ENCODE measurements at places on chromosomes 5 and 9.

DNA sequence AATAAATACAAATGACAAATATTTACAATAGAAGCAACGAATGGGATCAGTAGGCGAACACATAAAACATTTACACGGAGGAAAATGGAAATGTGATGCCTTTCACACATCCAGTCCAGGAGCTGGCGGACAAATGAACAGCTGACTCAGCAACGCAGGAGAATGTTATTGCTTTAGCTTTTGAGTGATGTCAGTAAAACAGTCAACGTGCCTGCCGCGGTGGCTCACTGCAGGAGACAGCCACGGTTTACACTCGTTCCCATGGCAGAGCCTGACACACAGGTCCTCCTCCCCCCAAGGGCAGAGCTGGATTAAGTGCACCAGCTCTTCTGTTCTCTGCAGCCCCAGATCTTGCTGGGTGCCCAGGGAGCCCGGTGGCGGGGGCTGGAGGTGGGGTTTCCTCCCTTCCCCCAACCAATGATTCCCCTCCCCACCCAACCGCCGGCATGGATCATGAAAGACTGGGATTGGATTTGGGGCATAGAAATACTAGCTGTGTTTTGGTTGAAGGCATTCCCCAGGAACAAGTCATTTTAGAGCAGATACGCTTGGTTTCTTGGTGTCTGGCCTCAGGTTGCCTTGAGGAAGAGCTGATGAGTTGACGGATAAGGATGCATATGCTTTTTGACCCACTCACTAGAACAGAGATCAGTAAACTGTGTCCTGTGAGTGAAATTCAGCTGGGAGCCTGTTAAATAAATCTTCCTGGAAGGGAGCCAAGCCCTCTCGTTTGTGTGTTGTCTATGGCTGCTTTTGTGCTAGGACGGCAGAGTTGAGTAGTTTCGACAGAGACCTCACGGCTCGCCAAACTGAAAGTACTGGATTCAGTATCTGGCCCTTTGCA, 12.5 kb downstream of the STC2 start:
- DNase-seq: peak; percentile 71

- DNase-seq: no peak
Measured at GRCh38 chr5:132030610-132031009, 19.2 kb upstream of the ACSL6 start.

GRCh38 chr5:151480384-151481293, 33.2 kb downstream of the SLC36A1 start:
- DNase-seq: peak; percentile 44

GRCh38 chr5:60141119-60141518, 247.6 kb upstream of the PDE4D start:
- DNase-seq: no peak

GRCh38 chr5:65840071-65840470, 86.3 kb upstream of the ERBIN start:
- no peak for DNase-seq

DNA sequence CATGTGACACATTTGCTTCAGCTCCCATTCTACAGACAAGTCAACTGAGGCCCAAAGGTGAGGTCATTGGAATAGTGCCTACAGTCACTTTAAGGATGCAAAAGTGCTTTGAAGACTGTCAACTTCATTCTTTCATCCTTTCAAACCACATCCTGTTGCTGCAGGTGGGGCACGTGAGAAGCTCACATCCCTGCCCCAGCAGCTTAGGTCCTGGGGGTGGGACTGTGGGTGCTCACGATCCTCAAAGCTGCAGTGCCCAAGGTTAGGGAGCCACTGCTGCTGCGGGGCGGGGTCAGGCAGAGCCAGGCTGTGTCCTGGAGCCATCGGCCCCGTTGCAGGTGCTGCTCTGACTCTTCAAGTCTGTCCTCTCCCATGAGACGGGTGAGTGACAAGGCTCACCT, 57.9 kb upstream of the IER5L start:
- DNase-seq: no peak

DNA sequence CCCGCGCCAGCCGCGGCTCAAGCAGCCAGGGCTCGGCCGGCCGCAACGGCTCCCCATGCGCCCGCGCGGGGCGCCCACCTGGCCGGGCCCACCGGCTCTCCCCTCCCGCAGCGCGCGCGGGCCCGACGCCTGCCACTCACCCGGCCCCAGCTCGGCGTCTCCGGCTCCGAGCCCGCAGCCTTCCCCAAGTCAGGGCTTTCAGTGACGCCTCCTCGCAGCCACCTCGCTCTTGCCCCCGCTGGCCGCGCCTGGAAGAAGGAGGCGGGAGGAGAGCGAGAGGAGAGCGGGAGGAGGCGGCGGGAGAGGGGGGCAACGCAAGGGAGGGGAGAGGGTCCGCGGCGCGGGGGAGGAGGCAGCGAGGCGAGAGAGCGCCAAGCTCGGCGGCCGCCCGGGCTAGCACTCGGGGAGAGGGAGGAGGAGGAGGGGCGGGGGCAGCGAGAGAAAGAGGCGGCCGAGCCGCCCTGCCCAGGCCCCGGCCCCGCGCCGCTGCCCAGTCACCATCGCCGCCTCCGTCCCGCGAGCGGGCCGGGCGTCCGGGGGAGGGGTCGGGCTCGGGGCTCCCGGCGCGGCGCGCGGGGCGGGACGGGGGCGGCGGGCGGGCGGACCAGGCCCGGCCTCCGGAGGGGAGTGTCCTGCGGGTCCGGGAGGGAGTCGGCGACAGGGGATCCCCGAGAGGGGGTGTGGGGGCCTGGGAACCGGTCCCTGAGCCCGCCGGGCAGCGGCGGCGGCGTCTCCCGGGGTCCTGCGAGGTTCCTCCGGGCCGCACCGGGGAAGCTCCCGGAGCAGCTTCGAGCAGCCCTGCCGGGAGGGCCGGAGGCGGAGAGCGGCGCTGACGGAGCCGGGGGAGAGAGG, at the start of gene LHFPL2:
Gene LHFPL2 (minus strand): TSS at position 414 of the 852 bp plus-strand sequence. CDS start 138,559 bp downstream, outside the sequence.
- peak; percentile 49 for DNase-seq

- no peak for DNase-seq
Measured at GRCh38 chr9:32596936-32597335, 24.0 kb upstream of the NDUFB6 start.

DNA sequence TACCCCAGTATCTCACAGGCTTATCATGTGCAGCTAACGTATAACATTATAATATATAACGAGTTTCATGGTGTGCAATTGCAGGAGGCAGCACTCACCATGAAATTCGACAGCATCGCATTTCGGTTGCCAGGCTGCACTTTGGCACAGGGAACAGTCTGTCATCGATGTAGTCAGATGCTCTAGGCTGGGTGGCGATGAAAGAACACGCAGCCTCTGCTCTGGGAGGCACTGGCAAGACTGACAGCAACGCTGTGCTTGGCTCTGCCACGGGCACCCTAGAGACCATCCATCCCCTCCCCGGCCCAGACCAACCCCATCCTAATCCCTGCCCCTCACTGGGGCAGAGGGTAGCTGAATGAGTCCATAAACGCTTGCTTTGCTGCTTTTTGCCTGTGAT, 290.8 kb downstream of the MED10 start:
- no peak for DNase-seq

- DNase-seq: no peak
Measured at GRCh38 chr5:144156767-144157171, 13.7 kb downstream of the YIPF5 start.

- DNase-seq: no peak
Measured at GRCh38 chr9:91162784-91163443, 198.8 kb downstream of the AUH start.

GRCh38 chr5:80977764-80978163, 17.6 kb downstream of the RASGRF2 start:
- DNase-seq: no peak

- DNase-seq: no peak
Measured at GRCh38 chr9:5482194-5482593, 28.1 kb upstream of the PDCD1LG2 start.

All from GM04504 (cell line).